ENCODE measurements at places on chromosomes 4 and X.

- H3K4me3 ChIP-seq: no peak overlapping the region
- no peak for DNase-seq
- H3K27ac ChIP-seq: no peak overlapping the region
- no peaks in the 10 kb centered on the region for H3K27me3 ChIP-seq
- H3K4me1 ChIP-seq: no peaks in the 10 kb centered on the region
These were observed 21.1 kb upstream of the PLS3 start for GRCh38 chrX:115539841-115540240.

GRCh38 chr4:123167931-123168330, 228.7 kb upstream of the SPRY1 start:
- no peaks in the 10 kb centered on the region for H3K27me3 ChIP-seq
- no peak overlapping the region for H3K4me3 ChIP-seq
- H3K4me1 ChIP-seq: no peaks in the 10 kb centered on the region

DNA sequence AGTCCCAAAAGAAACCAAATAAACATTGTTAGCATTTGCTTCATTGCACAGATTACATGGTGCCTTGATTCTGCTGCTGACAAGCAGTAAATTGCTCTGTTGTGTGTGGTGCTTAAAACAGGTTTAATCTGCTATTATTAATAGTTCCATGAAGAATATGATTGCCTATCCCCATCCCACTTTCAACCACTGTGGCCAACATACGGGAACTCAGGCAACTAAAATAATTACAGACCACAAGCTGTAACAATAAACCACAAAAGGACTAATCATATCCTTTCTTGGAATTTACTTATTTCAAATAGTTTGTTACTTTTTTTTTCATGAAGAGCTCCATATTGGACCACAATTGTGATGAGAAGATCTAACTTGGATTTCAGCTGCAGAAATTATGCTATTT, 131.5 kb downstream of the PACRGL start:
- no peak overlapping the region for H3K27ac ChIP-seq
- H3K4me3 ChIP-seq: no peak overlapping the region
- H3K4me1 ChIP-seq: no peaks in the 10 kb centered on the region
- H3K36me3 ChIP-seq: no peaks in the 10 kb centered on the region
- no peaks in the 10 kb centered on the region for H3K27me3 ChIP-seq

- H3K4me1 ChIP-seq: no peaks in the 10 kb centered on the region
- H3K27me3 ChIP-seq: peaks cover 6% of the 10 kb centered on the region
- no peak for DNase-seq
These were observed 17.9 kb downstream of the REELD1 start for GRCh38 chr4:146232131-146232722.

DNA sequence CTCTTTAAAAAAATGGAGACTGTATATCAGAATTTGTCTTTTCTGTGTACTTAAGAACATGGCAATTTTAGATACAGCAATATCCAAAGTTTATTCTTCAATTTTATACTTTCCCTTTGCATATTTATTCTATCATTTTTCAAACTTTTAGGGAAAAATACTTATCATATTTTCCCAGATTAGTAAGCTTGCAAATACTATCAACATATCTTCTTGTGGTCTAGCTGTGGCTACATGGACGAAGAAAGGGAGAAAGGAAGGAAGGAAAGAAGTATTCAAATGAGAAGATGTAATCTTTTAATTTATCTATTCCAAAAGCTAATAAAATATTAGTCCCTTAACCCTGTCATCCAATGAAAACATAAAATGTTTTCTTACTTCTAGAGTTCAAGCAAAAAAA, 797.8 kb upstream of the GALNTL6 start:
- H3K4me1 ChIP-seq: no peaks in the 10 kb centered on the region
- H3K27ac ChIP-seq: no peak overlapping the region
- H3K27me3 ChIP-seq: no peaks in the 10 kb centered on the region
- no peak overlapping the region for H3K4me3 ChIP-seq
- DNase-seq: no peak
- no peaks in the 10 kb centered on the region for H3K36me3 ChIP-seq

GRCh38 chrX:27446423-27446822, 16.7 kb downstream of the PPP4R3C start:
- H3K27me3 ChIP-seq: no peaks in the 10 kb centered on the region
- no peaks in the 10 kb centered on the region for H3K4me1 ChIP-seq
- no peak overlapping the region for H3K27ac ChIP-seq
- H3K4me3 ChIP-seq: no peak overlapping the region
- H3K36me3 ChIP-seq: no peaks in the 10 kb centered on the region

DNA sequence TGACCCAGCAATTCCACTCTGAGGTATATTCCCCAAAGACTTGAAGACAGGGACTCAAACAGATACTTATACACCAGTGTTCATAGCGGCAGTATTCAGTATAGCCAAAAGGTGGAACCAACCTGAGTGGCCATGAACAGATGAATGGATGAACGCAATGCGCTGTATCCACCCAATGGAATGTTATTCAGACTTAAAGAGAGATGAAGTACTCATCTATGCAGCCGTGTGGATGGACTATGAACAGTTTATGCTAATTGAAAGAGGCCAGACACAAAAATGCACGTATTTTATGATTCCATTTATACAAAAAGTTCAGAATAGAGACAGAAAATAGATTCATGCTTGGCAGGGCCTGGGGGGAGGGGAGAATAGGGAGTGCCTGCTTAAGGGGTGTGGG, 26.3 kb downstream of the PRPS2 start:
- H3K36me3 ChIP-seq: no peaks in the 10 kb centered on the region
- no peaks in the 10 kb centered on the region for H3K4me1 ChIP-seq
- no peaks in the 10 kb centered on the region for H3K27me3 ChIP-seq
- no peak overlapping the region for H3K4me3 ChIP-seq
- no peak overlapping the region for H3K27ac ChIP-seq

GRCh38 chr4:109810552-109811387, 4.8 kb upstream of the GAR1 start:
- H3K4me3 ChIP-seq: no peak overlapping the region
- H3K27me3 ChIP-seq: no peaks in the 10 kb centered on the region
- H3K36me3 ChIP-seq: no peaks in the 10 kb centered on the region
- no peak for DNase-seq
- no peak overlapping the region for H3K27ac ChIP-seq

DNA sequence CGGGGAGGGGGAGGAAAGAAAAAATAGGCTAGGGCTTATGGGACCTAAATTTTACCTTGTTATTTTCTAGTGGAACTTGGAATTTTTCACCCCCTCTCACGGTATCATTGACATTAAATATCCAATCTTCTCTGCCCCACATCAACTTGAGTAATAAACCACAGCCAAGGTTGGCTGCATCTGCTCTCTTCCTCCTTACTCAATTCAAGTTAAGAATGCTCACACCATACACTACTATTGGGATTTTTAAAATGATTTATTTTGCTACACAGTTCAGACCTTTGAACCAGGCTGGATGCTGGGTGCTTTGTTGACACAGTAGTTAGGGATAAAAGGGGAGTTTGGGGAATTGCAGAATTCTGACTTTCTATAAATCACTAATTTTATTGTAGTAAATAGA, 78.2 kb upstream of the DHX15 start:
- H3K4me1 ChIP-seq: no peaks in the 10 kb centered on the region
- no peak overlapping the region for H3K27ac ChIP-seq
- H3K4me3 ChIP-seq: no peak overlapping the region
- no peaks in the 10 kb centered on the region for H3K36me3 ChIP-seq

GRCh38 chrX:38326086-38326485, 1.2 kb downstream of the RPGR start:
- H3K4me1 ChIP-seq: peaks cover 19% of the 10 kb centered on the region
- H3K27ac ChIP-seq: no peak overlapping the region
- DNase-seq: no peak
- no peaks in the 10 kb centered on the region for H3K36me3 ChIP-seq
- no peak overlapping the region for H3K4me3 ChIP-seq

DNA sequence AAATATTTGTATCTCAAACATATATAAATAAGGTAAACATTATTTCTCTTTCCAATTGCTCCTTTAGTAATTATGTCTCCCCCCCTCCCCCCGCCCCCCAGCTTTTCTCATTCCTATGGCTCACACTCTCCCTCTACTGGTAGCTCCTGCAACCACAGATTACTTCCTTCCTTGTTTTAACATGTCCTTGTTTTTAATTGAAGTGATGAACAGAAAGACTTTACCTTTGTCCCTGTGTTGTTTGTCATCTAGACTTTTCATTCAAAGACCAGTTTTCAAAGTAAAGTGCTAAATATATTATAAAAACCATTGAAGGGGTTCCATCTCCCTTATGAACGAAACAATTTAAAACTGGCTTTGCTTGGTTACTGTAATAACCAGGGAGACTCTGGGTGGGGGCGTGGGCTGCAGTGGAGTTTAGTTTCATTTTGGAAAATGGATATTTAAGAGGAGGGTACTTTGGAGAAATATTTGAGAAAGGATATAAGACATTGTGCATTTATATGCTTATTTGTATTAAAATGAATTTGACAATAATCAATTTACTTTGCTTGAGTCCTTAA, 352.9 kb downstream of the RAPGEF2 start:
- no peaks in the 10 kb centered on the region for H3K27me3 ChIP-seq
- DNase-seq: no peak
- no peaks in the 10 kb centered on the region for H3K4me1 ChIP-seq

GRCh38 chr4:646460-646859, 21.1 kb downstream of the PDE6B start:
- no peak for DNase-seq
- H3K27ac ChIP-seq: no peak overlapping the region
- no peaks in the 10 kb centered on the region for H3K36me3 ChIP-seq
- H3K27me3 ChIP-seq: peaks cover 54% of the 10 kb centered on the region
- H3K4me3 ChIP-seq: no peak overlapping the region
- no peaks in the 10 kb centered on the region for H3K4me1 ChIP-seq
